ENCODE measurements at places on chromosomes 16 and 17.

GRCh38 chr17:64411999-64412771 lies 21.5 kb upstream of the PECAM1 start:
- no peak for DNase-seq

GRCh38 chr16:85898521-85899442 lies at the start of gene IRF8:
IRF8 (plus strand) TSS chr16:85899162; CDS start chr16:85903016, 3,854 bp downstream.
- peak; percentile 77 for DNase-seq

DNA sequence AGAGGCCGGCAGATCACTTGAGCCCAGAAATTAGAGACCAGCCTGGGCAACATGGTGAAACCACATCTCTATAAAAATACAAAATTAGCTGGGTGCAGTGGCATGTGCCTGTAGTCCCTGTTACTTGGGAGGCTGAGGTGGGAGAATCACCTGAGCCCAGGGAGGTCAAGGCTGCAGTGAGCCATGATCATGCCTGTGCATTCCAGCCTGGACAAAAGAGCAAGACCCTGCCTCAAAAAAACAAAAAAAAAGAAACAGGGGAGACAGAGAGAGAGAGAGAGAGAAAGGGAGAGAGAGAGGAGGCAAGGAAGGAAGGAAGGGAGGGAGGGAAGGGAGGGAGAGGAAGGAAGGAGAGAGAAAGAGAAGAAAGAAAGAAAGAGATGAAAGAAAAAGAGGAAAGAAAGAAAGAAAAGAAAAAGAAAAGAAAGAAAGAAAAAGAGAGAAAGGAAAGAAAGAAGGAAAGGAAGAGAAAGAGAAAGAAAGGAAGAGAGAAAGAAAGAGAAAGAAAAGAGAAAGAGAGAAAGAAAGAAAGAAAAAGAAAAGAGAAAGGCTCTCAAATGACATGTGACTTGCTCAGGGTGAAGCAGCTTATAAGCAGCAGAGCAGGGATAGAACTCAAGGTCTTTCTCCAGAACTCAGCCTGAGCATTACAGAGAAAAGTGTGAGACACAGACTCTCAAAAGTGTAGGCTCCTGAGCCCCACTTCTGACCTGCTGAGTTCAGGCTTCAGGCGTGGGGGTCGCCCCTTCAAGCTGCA lies 15.5 kb downstream of the CX3CL1 start:
- no peak for DNase-seq

DNA sequence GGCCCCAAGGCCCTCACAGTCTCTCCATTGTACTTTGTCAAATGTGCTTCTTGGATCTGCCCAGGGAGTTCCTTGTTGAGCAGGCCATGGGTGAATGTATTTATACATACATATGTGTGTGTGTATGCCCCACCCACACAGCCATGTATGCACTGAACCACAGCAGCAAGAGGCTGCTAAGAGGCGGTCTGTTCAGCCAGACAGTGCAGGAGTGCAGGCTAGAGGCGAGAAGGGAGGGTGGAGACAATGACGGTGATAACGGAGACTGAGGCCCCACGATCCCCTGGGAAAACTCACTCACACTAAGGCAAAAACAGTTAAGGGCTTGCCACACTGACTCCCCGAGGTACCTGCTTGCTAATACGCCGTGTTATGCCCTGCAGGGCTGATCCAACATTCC lies 151.0 kb upstream of the CDC42EP4 start:
- DNase-seq = no peak

DNA sequence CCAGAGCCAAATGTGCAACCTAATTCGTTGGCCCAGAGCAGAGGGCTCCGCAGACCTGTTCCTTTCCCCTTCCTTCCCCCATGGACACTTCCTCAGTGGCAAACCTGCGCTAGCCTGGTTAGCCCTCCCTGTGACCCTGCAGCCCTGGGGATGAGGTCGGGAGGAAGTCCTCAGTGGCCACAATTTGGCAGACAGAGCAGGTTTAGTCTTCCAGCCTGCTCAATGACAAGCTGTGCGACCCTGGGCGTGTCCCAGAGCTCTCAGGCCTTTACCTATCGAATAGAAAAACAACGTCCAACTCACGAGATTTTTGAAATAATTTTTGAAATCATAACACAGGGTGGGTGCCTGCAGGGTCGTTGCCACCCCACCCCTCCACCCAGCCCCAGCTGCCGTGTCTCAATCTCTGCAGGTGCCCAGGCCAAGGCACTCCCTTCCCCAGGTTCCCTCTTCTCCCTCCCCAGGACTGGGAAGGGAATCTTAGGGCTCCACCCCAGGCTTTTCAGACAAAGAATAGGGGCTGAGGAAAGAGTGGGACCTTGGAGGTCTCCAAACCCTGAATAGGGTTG lies 1.4 kb downstream of the HBM start:
- DNase-seq = no peak

GRCh38 chr16:30472328-30472942 lies at the start of gene ITGAL:
ITGAL (plus strand) TSS chr16:30472742; CDS start chr16:30472838, 96 bp downstream.
- peak; percentile 89 for DNase-seq

- no peak for DNase-seq
These were observed 212.6 kb upstream of the GSE1 start for GRCh38 chr16:85400305-85401205.

- DNase-seq = no peak
These were observed at the start of gene CHAD for GRCh38 chr17:50468304-50469207. CHAD (minus strand) TSS chr17:50468880; CDS start chr17:50468813, 67 bp downstream.

- DNase-seq = no peak
These were observed 22.1 kb upstream of the NAT9 start for GRCh38 chr17:74798239-74798707.

GRCh38 chr16:349211-349610 lies 3.3 kb downstream of the AXIN1 start:
- DNase-seq = no peak

- DNase-seq = peak; percentile 77
These were observed 13.7 kb downstream of the SYCE1L start for GRCh38 chr16:77212741-77213541.

DNA sequence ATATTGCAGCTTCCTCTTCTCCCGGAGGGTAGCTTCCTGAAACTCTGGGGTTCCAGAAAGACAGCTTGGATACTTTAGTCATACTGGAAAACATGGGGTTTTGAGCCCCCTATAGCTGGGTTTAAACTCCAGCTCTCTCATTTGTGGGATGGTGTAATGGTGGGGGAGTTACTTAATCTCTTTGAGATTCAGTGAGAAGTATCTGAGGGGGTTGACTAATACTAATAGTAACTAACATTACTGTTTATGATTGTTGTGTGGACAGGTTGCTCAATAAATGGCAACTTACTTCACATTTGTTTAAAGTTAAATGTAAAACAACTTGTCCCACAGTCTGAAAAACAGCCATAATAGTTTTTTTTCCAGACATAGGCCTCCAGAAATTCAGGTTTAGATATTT lies 5.1 kb upstream of the SUZ12 start:
- no peak for DNase-seq

- no peak for DNase-seq
These were observed 115.7 kb upstream of the IRX3 start for GRCh38 chr16:54402270-54402669.

- no peak for DNase-seq
These were observed 227.2 kb upstream of the MON1B start for GRCh38 chr16:76963614-76964315.

DNA sequence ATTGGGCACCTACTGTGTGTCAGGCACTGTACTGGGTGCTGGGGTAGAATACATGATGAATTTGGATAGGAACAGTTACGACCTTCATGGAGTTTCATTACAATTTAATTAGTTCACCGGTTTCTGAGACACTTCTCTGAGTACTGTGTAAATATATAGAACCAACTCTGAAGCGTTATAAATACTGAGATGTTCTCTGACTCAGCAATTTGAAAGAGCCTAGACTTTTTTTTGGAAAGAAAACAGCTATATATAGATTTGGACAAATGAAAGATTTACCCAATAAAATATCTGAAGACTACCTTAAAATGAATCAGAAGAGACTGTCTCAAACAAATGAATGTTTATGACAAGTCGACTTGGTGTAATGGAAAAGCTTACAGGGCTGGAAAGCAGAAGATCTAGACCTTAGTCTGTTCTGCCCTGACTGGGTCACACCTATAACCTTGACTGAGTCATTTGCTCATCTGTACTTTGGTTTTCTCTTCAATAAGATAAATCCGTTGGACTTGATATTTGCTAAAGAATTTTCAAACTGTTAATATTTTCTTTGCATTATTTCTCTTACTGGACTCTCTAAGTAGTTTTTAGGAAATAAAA lies 4.6 kb upstream of the GAN start:
- DNase-seq = no peak
